ENCODE measurements at places on chromosomes 2 and 18.

GRCh38 chr2:136185981-136186776 lies 68.2 kb upstream of the CXCR4 start:
- DNase-seq: no peak

DNA sequence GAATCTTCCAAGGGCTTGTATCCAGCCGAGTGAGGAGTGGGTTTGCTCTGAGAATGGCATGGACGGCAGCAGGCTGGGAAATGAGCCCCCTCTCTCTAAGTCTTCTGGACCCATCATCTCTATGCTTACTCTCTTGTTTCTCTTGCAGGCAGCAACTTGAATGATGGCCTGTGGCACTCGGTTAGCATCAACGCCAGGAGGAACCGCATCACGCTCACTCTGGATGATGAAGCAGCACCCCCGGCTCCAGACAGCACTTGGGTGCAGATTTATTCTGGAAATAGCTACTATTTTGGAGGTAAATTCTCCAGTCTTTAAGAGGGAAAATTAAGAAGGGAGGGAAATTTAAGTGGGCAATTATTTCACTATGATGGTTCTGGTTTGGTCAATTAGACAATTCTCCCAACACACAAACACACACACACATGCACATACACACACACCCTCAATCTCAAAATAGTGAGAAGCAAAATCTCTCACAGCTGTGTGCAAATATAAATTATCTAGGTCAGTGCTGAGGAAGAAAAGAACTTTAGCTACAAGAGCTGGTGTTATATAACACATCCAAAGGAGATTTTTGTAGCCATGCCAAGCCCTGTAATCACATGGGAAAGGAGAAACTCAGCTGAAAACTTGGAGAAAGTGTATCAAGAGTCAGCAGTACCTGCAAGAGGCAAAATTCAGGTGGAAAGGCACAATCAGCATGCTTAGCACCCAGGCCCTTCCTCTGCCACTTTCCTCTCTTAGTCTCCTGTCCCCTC lies 499.2 kb downstream of the CNTNAP5 start:
- no peak for DNase-seq

DNA sequence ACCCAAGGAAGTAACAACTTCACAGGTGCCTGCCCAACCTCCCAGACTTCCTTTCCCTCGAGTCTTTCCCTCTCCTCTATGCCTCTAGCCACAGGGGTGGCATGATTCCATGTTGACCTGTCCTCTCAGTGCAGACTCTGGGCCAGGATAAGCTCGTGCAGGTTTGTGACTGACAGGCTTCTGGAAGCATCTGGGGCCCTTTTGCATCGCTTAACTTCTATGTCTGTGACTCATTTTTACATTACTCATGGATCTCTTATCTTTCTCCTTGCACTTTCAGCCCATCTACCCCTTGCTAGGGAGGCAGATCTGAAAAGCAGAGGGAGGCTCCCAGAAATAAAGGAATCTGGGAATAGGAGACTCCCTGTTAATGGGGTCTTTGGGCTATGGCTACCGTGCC lies 98.5 kb upstream of the RIOK3 start:
- no peak for DNase-seq

- DNase-seq: no peak
Measured at GRCh38 chr18:52340406-52341102, 557 bp downstream of the DCC start.

DNA sequence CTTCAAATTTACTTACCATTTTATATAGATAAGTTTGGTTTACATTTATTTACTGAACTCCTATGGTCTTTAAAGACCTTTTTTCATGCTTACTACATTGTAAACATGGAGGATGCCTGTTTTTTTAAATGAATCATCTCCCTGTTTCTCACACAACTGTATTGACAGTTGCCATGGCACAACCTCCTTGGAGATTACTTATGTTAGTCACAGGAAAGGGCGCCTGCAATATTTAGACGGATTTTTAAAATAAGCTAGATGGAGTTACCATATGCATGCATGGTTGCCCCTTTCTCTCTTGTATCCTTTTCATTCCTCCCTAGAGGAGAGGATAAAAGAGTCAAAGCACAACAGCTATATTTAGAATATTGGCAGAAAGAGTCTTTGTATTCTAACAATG lies 34.8 kb upstream of the CCDC102B start:
- no peak for DNase-seq

DNA sequence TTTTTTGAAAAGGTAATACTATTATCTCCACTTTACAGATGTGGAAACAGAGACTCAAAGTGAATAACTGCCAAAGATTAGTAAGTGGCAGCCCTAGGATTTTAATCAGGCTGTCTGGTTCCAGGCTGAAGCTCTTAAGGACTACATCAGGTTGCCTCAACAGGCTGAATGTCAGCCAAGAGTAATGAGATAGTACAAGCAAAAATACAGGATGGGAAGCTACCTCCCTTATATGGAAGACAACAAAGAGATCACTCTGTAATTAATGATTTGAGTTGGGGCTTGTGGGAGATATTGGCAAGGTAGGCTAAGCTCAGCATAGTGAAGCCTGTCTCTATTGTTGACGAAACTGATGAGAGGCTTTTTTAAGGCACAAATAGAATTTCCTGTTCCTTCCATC lies 323.1 kb downstream of the KCNJ3 start:
- DNase-seq: no peak

GRCh38 chr2:23734416-23734815 lies 192.5 kb downstream of the ATAD2B start:
- DNase-seq: no peak

GRCh38 chr2:22737144-22737543 lies 647.8 kb upstream of the KLHL29 start:
- no peak for DNase-seq

GRCh38 chr2:75018162-75018561 lies 59.7 kb downstream of the POLE4 start:
- DNase-seq: no peak

Data from stimulated activated CD4-positive, alpha-beta T cell treated with anti-CD3 and anti-CD28 coated beads, TNF-alpha, amount 100 ng/mL, for 1 hour (primary cell).